ENCODE measurements at places on chromosomes 11 and 22.

DNA sequence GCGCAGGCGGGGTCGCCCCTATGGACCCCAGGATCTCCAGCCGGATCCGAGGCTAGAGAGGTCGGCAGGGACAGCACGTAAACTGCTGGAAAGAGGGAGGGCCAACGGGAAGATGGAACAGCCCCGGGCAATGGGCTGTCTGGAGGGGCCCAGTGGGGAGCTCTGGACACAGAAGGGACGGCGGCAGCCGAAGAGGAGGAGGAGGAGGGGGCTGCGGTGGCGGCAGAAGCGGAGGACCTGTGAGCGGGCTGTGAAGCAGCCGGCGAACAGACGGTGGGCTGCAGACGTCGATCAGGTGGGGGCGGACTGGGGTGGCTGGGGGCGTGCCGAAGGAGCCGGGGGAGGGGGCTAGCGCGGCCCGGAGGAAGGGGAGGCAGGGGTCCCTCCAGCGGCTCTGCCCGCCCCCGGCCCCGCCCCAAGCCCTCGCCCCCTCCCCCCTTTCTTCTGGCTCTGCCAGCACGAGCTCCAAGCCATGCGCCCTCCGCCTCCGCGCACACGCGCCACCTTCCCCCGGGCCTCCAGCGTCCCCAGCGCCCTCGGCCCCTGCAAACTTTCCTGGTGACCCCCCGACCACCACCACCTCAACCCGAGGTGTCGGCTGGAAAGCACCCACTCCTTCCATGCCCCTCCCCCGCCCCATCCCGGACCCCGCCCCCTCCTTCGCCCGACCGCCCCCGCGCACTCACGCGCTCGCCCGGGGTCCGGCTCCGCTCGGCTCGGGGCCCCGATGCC is 432 bp downstream of the TNKS1BP1 start:
- DNase-seq = peak; percentile 58

GRCh38 chr22:36563444-36563843 is 34.5 kb upstream of the EIF3D start:
- no peak for DNase-seq

GRCh38 chr11:75500742-75501141 is 25.0 kb downstream of the GDPD5 start:
- no peak for DNase-seq

DNA sequence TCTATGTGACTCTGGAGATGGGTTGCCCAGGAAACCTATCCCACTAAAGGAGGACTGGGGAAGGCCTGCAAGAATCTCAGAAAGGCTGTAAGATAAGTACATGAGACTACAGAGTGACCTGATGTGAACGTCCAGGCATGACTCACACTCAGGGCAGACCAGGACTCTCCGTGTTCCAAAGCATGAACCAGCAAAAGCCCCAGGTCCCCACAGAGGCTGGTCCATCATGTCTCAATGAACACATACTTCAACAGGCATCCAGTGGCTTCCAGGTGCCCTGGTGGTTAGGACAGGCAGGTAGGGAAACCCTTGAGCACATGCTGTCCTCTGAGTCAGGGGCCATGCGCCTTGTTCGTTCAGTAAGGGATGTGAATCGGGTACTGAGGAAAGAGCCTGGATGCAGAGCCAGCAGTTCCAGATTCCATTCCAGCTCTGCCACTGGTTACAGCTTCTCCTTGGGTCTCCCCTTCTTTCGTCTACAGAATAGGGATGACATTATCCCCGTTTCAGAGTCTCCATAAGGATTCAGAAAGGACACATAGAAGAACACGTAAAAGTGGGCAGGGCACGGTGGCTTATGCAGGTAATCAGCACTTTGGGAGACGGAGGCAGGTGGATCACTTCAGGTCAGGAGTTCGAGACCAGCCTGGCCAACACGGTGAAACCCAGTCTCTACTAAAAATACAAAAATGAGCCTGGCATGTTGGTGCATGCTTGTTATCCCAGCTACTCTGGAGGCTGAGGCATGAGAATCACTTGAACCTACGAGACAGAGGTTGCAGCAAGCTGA is 129.0 kb upstream of the TEAD1 start:
- no peak for DNase-seq

GRCh38 chr11:22734628-22735345 is 68.4 kb downstream of the GAS2 start:
- DNase-seq = no peak

Measured in NCI-H345 (cell line).